GM19239 (cell line): ENCODE measurements at places on chromosomes 16 and 17.
A peak's percentile ranks its signal among the peaks of the same experiment; 100 is the strongest.

- DNase-seq, result no peak
These were observed 12.5 kb downstream of the TIMM22 start for GRCh38 chr17:1009229-1010085.

DNA sequence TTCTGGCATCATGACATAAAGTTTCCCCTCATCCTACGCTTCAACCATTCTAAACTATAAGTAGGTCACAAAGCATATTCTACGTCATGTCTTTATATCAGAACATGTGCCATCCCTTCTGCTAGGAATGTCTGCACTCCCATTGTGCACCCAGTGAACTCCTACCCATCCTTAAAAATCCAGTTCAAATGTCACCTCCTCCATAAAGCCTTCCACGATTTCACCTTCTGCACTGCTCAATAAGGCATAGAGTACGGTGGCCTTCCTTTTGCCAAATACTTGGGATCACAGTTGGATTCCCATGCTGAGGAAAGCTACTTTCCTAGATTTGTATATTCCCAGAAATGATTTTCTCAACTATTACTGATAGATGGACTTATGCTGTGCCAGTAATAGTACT, 186.3 kb upstream of the ZKSCAN2 start:
- DNase-seq, result no peak

DNA sequence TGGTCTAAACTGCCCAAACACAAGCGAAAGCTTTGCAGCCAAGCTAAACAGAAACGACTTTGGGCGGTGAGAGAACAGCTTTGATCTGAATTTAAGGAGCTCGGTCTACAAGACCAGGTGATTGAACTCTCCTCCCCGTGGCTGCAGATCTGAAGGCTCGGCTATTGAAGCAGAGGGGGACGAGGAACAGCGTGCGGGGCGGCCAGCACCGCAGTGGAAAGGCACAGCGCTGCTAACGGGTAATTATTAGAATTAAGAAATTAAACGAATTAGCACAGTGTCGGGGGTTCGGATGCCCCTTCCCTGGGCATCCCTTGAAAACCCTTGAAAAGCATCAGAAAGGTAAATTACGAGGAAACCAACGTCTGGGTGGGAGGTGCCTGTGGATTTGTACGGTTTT, 431 bp downstream of the TEKT3 start:
- no peak for DNase-seq

DNA sequence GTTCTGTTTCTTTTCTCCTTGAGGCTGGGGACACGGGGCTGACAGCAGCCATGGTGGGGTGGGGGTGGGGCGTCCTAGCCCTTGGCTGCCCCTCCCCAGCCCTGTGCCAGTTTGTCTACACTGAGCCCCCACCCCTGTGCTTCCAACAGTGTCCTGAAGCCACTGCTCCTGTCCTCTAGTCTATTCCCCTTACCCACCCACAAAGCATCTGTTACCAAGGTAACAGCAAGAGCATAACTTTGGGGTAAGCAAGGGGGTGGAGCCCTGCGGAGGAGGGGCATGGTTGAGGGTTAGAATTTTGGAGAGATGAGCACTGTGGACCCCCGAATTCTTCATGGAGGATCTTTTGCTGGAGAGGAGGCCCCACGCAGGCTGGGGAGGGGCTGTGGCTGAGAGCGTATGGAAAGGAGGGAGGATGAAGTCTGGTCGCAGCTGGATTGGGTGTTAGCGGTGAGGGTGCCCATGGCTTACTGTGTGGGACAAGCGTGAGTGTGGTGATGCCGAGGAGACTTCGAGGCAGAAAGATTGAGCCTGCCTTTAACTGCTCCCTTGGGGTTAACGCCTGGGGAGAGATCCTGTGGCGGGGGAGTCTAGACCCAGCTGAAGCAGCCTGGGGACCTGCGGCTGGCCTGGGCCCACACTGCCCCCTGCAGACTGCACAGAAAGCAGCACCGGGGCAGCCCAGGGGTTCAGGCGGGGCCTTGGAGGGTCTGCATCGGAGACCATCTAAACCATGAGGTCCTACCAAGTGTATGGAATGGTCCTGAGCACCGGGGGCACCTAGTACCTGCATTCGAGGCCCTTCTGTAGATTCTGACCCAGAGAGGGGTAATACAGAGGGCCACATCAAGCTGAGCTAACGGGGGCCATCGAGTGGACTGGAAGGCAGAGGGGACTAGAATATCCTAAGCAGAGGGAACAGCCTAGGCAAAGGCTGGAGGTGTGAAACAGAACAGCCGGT, 6.1 kb upstream of the STAC2 start:
- peak; percentile 78 for DNase-seq

GRCh38 chr17:8332128-8332527, 7.5 kb upstream of the ODF4 start:
- DNase-seq, result no peak
